CD4-positive, CD25-positive, alpha-beta regulatory T cell (primary cell): ENCODE measurements at places on chromosomes 13 and 19.

DNA sequence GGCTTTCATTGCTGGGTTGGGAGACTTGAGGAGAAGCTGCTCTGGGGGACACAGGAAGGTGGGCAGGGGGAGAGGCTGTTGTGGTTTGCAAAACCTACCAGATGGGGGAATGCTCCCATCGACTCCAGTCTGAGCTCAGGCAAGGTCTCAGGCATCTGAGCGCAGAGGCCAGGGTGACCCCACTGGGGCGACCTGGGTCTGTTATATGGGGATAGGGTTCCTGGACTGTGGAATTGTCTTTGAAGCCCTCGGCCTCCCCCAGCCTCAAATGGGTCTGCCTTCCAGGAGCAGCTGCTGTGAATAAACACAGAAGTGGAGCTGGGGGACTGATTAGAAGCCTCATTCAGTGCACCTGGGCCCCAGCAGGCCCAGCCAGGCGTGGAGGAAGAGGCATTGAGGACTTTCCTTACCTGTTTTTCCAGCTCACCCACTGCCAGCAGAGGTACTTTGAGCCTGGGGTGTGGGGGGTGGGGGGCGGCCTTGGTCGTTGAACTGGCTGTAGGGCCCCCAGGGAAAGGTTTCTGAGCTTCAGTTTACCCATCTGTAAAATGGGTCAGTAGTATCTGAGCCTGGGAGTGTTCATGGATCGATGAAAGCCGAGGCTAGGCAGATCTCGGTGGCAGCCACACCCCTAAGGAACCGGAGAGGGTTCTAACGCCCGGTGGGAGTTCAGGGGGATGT, 1.4 kb downstream of the CERS4 start:
- no peak for DNase-seq

GRCh38 chr19:48698046-48698445, 2.3 kb downstream of the FUT2 start:
- DNase-seq: no peak

GRCh38 chr13:35887115-35887666, 244.0 kb downstream of the DCLK1 start:
- DNase-seq: no peak

DNA sequence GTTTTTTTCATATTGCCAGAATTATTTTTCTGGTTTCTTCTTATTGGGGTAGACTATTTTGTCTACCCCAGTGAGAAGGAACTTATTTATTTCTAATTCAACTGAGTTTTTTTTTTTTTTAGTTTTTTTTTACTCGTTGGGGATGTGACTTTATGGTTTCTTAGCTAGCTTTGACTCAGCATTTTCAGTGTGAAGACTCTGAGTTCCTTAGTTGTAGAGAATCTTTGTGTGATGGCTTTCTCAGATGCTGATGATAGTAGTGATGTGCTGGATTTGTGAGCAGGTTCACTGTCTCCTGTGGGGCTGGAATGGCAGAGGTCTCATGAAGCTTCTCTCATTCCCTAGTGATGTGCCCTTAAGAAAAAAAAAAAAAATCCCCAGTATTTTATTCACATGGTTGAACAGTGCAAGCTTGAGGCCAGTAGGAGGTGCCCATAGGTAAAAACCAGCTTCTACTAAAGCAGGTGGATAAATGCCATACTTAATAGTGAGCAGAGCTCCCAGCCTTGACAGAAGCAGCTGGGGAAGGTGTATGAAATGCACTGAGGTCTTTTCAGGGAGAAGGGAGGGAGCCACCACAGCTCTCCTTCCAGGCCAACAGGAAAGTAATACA, 106.2 kb upstream of the KLF5 start:
- peak; percentile 26 for DNase-seq

DNA sequence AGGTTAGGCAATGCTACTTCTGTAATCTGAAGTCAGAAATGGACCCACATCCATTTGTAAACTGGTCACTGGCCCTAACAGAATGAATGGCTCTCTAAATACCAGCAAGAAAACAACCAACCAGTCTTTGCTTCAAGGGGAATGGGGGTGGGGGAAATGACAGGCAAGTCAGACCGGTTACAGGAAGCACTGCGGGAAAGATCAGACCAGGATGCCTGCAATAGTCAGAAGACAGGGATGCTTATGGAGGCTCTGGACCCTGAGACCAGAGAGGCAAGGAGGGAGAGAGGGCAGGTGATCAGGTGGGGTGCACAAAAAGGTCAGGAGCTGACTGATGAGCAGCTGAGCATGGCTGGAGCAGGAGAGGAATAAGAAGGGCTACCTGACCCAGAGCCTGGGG, 13.1 kb downstream of the MED26 start:
- no peak for DNase-seq

DNA sequence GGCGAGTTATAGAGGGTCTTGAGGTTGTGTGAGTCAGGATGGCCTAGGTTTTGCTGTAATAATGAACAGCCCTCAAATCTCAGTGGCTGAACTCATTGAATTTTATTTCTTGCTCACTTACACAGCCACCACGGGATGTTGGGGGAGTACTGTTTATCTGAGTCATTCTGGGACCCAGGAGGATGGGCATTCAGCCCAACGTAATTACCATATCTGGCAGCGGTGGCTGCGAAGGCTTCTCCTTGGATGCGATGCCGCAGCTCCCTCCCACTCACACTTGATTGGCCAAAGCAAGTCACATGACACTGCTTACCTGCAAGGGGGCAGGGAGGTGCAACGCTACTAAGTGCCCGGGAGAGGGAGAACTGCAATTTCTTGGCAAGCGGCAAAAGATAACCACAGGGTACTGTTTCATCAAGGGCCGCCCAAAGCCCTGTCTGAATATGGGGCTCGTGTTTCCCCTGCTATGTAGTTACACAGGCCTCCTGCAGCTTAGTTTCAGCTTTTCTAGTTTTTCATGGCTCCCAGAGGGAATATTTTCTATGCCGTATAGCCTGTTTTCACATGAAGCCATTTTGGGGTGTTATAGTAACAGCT, 19.9 kb downstream of the ZSWIM9 start:
- peak; percentile 55 for DNase-seq

GRCh38 chr19:10173527-10173926, 21.2 kb downstream of the DNMT1 start:
- no peak for DNase-seq

- no peak for DNase-seq
These were observed 31.3 kb downstream of the SIPA1L3 start for GRCh38 chr19:37938353-37938752.

- DNase-seq: no peak
These were observed 173.8 kb downstream of the EFNB2 start for GRCh38 chr13:106361621-106362020.

DNA sequence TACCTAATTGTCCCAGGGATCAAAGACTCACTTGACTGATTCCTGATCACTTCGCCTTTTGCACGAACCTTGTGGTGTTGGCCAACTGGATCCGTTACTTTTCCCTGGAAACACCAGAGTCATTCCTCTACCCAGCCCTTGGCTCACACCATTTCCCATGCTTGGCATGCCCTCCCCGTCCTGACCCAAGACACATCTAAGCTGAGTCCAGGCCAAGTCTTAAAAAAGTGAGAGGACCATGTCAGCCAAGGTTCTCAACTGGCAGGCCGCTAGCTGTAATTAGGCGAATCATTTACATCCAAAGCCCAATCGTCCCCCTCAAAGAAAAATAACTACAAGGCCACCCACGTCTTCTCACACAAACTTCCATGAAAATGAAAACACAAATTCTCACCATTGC, 11.5 kb downstream of the PLAUR start:
- DNase-seq: no peak
